Ascending aorta (tissue), 2 donors: ENCODE measurements at places on chromosomes 1 and 21. TPM values are rescaled to one million over a fixed set of nuclear protein-coding genes. Genes with fewer than 3 reads are reported as not detected.

Gene EFNA1
- 66.7 TPM for total RNA-seq

GRCh38 chr1:158818975-158819431 is 12.1 kb upstream of the MNDA start:
- no peak overlapping the region for H3K4me3 ChIP-seq
- no peaks in the 10 kb centered on the region for H3K36me3 ChIP-seq
- no peaks in the 10 kb centered on the region for H3K4me1 ChIP-seq

Gene TEDDM1
- total RNA-seq, result not detected

Gene GSTM3
- 59.2 TPM for total RNA-seq

Gene SPRR3
- 0.53 TPM for total RNA-seq

- no peak overlapping the region for H3K4me3 ChIP-seq
- no peak for DNase-seq
- no peaks in the 10 kb centered on the region for H3K4me1 ChIP-seq
- no peak overlapping the region for H3K27ac ChIP-seq
- no peaks in the 10 kb centered on the region for H3K27me3 ChIP-seq
- H3K36me3 ChIP-seq, result peaks cover 33% of the 10 kb centered on the region
These were observed 83.8 kb downstream of the PLPP3 start for GRCh38 chr1:56495538-56495937.

- no peaks in the 10 kb centered on the region for H3K36me3 ChIP-seq
- DNase-seq, result no peak
- no peaks in the 10 kb centered on the region for H3K4me1 ChIP-seq
- H3K4me3 ChIP-seq, result no peak overlapping the region
- no peak overlapping the region for H3K27ac ChIP-seq
These were observed 73.7 kb downstream of the ATP1B1 start for GRCh38 chr1:169180174-169180573.

Gene CHIT1
- not detected for total RNA-seq

DNA sequence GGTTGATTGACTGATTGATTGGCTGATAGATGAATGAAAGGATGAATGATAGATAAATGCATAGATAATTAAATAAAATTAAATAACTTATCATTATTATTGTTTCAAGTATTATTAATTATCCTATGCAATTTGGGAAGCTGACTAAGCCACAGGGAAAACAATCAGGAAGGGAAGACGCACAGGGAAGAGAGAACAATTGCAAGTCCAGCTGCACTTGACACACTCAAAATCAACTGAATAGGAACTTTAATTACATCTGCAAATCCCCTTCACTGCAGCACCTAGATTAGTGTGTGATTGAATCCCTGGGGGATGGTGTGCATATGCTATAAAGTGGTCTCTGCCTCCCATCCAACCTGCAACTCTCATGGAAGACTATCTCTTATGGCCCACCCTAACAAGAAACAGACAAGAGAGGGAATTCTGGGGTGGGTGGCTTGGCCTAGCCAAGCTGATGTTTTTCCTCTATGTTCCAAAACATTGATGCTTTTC is 161.1 kb upstream of the FGGY start:
- no peaks in the 10 kb centered on the region for H3K36me3 ChIP-seq
- no peaks in the 10 kb centered on the region for H3K27me3 ChIP-seq
- peaks cover 6% of the 10 kb centered on the region for H3K4me1 ChIP-seq
- no peak overlapping the region for H3K4me3 ChIP-seq
- DNase-seq, result no peak

Gene ARMH1
- total RNA-seq, result not detected

DNA sequence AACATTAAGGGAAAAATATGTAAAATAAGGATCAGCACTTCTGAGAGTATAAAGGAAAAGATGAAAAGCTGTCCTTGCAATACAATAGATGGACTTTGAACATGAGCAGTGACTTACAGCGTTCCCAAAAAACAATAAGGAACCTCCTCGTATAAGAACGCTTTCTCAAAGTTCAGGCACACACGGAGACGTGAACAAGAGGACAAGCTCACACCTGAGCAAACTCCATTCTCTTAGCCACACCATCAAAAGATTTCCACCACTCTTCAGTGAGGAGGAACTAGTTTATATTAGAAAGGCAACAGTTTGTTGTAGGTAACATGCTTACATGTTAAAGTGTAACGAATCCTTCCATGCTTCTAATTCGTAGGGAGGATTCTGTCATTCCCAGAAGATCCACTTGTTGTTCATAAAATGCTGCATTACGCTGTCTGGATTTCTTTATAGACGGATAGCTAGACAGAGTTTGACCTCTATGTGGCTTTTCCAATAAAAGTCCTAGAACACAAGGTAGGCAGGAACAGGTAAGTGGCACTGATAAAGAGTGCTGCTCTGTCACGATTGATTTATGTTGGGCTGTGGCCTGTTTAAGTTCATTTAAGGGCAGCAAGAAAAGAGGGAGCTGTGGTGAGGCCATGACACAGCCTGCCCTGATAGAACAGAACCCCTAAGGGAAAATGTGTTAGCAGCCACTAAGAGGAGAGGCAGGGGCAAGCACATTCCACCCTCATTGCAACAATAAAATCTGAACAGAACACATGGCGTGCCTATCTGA is 37.0 kb upstream of the ATP1A1 start:
- no peaks in the 10 kb centered on the region for H3K27me3 ChIP-seq
- no peak overlapping the region for H3K4me3 ChIP-seq
- H3K4me1 ChIP-seq, result no peaks in the 10 kb centered on the region
- no peak for DNase-seq
- H3K36me3 ChIP-seq, result no peaks in the 10 kb centered on the region

DNA sequence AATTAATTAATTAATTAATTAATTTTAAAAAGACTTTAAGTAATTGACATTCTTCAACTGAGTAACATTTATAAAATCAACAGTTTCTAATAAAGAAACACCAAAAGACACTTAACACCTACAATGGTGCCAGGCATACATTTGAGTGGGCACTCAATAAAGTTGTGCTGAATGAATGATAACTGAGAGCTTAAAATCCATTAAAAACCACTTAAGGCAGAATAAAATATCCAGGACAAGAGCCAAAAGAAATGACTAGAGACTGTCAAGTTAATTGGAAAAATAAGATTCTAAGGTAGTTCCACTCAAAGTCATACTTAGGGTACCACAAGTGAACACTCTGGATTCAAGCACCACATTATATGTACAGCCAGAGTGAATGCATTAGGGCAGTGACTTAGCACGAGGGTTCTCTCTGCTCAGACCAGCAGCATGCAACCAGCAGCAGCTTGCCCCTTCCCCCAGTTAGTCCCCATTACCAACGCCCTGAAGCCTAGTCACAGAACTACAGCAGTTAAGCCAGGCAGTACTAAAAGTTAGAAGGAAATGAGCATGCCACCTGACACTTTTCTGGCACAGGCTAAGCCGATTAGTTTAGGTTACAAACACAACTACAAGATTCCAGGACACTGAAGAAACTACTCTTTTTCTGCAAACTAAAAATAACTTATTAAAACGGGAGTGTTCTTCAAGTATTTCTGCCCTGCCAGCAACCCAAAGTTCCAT is 46.5 kb downstream of the LUZP1 start:
- peak overlapping the region; percentile 57 for H3K27ac ChIP-seq
- H3K4me1 ChIP-seq, result peaks cover 31% of the 10 kb centered on the region
- no peak overlapping the region for H3K4me3 ChIP-seq
- no peaks in the 10 kb centered on the region for H3K36me3 ChIP-seq
- no peak for DNase-seq

Gene PACC1
- total RNA-seq, result 0.85 TPM

DNA sequence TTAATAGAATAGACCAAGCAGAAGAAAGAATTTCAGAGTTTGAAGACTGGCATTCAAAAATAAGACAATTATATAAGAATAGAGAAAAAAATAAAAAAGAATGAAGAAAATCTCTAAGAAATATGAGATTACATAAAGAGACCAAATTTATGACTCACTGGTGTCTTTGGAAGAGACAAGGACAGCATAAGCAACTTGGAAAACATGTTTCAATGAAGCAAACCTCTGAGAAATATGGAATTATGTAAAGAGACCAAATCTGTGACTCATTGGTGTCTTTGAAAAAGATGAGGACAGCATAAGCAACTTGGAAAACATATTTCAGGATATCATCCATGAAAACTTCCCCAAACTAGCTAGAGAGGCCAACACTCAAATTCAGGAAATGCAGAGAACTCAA is 60.4 kb upstream of the LYPLAL1 start:
- no peak overlapping the region for H3K27ac ChIP-seq
- H3K36me3 ChIP-seq, result no peaks in the 10 kb centered on the region
- H3K27me3 ChIP-seq, result no peaks in the 10 kb centered on the region
- H3K4me1 ChIP-seq, result no peaks in the 10 kb centered on the region
- H3K4me3 ChIP-seq, result no peak overlapping the region

DNA sequence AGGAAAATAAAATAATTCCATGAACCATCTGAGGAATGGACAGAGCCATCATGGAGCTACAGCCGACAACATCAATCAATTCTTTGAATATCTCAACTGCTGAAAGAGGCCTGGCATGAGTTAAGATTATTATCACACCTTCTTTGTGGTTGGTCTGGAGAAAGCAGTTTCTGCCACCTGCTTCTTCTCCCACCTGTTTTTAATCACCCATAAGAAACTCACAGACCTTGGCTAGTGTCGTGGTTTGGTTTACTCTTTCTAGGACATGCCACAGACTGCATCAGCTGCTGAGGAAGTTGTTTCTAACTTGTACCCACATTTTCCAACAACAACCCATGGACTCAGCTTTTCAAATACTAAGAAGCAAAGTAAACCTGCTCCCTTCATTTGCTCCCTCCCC is 65.6 kb downstream of the NTPCR start:
- H3K4me1 ChIP-seq, result no peaks in the 10 kb centered on the region
- H3K36me3 ChIP-seq, result no peaks in the 10 kb centered on the region
- no peaks in the 10 kb centered on the region for H3K27me3 ChIP-seq

DNA sequence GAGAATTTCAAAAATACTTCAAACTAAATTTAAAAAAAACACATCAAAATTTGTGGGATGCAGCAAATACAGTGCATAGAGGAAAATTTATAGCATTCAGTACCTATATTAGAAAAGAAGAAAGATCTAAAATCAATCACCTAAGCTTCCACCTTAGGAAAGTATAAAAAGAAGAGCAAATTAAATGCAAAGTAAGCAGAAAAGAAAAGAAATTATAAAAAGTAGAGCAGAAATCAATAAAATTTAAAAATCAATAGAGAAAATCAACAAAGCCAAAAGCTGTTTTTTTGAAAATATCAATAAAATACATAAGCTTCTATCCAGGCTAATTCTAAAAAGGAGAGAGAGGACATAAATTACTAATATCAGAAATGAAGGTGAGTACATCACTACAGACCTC is 255.4 kb downstream of the KCNH1 start:
- H3K4me1 ChIP-seq, result no peaks in the 10 kb centered on the region
- H3K27ac ChIP-seq, result no peak overlapping the region
- DNase-seq, result no peak
- no peaks in the 10 kb centered on the region for H3K27me3 ChIP-seq
- H3K4me3 ChIP-seq, result no peak overlapping the region

DNA sequence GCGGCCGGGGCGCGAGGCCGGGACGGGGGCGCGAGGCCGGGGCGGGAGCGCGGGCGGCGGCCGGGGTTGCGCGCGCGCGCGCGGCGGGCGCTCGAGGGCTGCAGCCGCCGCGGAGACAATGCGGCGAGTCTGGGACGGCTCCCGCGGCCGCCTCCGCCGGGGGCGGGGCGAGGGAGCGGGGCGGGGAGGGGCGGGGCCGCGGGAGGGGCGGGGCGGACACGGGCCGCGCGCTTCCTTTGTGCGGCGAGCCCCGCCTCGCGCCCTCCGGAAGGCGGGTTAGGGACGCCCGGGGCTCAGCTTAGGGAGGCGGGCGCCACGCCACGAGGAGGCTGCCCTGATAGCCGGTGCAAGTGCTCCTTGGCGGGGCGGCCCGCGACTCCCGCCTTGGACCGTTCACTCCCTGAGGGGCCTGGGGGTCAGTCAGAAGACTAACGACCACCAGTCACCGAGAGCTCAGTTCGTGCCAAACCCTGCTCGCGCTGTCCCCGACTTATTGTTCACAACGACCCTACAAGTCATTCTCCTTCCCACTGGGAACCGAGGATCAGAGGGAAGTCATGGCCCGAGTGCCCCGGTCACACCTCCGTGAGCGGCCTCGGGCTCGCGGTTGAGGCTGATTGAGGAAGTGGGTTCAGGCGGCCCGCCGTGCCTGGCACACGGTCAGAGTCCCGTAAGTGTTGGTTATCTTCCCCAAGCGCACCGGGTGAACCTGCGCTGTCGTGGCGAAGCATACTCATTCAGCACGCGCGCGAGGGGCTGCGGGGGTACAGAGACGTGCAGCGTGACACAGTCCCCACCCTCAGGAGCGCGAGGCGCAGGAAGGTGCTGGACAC is 29.1 kb upstream of the A3GALT2 start:
- peak overlapping the region; percentile 71 for H3K4me3 ChIP-seq
- no peaks in the 10 kb centered on the region for H3K27me3 ChIP-seq
- H3K4me1 ChIP-seq, result peaks cover 23% of the 10 kb centered on the region
- DNase-seq, result peak; percentile 93
- peak overlapping the region; percentile 85 for H3K27ac ChIP-seq

GRCh38 chr1:38221006-38221649 is 174.5 kb upstream of the POU3F1 start:
- H3K27me3 ChIP-seq, result no peaks in the 10 kb centered on the region
- H3K36me3 ChIP-seq, result no peaks in the 10 kb centered on the region
- no peak overlapping the region for H3K27ac ChIP-seq
- no peak for DNase-seq
- no peak overlapping the region for H3K4me3 ChIP-seq

GRCh38 chr1:26265405-26265804 is 14.5 kb upstream of the SH3BGRL3 start:
- no peaks in the 10 kb centered on the region for H3K4me1 ChIP-seq
- H3K4me3 ChIP-seq, result no peak overlapping the region
- H3K36me3 ChIP-seq, result peaks cover 15% of the 10 kb centered on the region
- no peaks in the 10 kb centered on the region for H3K27me3 ChIP-seq
- H3K27ac ChIP-seq, result no peak overlapping the region

DNA sequence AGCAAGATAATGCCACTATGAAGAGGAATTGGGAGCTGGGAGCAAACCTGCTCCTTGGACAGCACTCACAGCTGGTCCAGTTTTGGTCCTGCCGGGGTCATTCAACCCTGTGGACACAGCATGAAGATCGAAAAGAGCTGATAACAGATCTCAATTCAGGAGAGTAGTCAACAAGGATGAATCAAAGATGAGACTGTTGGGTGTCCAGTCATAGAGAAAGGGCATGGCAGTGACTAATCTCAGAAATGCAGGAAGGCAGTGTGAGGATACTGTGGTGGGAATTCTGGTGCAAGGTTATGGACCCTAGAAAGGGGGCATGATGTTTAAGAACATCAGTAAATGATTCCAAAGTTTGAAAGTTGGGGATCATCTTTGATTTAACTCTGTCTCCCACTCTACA is 261.4 kb upstream of the ZP4 start:
- H3K27me3 ChIP-seq, result no peaks in the 10 kb centered on the region
- DNase-seq, result no peak

DNA sequence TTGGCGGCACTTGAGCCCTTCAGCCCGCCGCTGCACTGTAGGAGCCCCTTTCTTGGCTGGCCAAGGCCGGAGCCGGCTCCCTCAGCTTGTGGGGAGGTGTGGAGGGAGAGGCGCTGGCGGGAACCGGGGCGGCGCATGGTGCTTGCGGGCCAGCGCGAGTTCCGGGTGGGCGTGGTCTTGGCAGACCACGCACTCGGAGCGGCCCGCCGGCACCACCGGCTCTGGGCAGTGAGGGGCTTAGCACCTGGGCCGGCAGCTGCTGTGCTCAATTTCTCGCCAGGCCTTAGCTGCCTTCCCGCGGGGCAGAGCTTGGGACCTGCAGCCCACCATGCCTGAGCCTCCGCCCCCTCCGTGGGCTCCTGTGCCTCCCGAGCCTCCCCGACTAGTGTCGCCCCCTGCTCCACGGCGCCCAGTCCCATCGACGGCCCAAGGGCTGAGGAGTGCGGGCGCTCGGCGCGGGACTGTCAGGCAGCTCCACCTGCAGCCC is 673.7 kb upstream of the BRINP3 start:
- H3K4me3 ChIP-seq, result no peak overlapping the region
- H3K27me3 ChIP-seq, result no peaks in the 10 kb centered on the region
- H3K27ac ChIP-seq, result no peak overlapping the region
- no peak for DNase-seq
- H3K4me1 ChIP-seq, result no peaks in the 10 kb centered on the region
- H3K36me3 ChIP-seq, result no peaks in the 10 kb centered on the region

Gene MAP3K6
- total RNA-seq, result 164 TPM

Gene PHTF1
- total RNA-seq, result 38.6 TPM
